ENCODE measurements at places on chromosomes 7 and 10.

GRCh38 chr7:143055754-143056153, 3.6 kb downstream of the OR6V1 start:
- no peak for DNase-seq

GRCh38 chr7:117350027-117350426, 27.2 kb upstream of the WNT2 start:
- no peak for DNase-seq

GRCh38 chr7:73967832-73968290, 60.1 kb upstream of the ELN start:
- no peak for DNase-seq

DNA sequence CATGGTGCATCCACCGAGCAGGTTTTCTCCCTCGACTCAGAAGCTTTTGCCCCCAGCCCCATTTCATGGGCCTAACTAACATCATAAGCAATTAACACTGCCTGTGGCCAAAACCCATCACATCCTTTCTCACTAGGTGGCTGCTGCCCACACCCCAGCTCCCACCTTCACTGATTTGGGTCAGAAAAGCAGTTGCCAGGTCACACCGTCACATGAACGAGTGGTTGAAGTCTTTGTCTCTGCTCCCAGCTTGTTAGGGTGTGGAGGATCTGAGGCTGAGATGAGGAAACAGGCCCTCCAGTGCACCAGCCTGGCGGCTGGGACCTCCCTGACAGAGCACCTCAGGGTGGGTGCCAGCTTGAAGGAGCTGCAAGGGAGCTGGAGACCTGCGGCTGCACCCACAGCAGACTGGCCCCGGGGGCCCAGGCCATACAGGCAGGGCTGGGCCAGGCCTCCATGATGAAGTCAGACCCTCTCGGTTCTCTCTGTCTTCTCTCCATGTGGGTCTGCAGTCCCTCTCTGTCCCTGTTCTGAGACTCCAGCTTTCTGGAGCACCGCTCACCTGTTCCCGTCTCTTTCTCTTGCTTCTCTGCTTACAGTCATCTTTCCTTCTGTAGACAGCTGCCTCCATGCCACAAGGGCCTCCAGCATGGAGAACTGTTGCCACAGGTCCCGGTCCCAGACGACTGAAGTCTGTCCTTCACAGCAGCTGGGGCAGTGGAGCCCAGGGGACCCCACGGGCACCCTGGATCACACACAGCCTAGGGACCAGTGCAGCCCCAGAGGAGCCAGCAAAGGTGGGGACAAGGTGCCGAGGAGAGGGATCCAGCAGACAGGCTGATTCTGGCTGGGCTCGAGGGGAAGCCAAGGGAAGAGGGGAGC, 13.8 kb upstream of the INPP5A start:
- no peak for DNase-seq

DNA sequence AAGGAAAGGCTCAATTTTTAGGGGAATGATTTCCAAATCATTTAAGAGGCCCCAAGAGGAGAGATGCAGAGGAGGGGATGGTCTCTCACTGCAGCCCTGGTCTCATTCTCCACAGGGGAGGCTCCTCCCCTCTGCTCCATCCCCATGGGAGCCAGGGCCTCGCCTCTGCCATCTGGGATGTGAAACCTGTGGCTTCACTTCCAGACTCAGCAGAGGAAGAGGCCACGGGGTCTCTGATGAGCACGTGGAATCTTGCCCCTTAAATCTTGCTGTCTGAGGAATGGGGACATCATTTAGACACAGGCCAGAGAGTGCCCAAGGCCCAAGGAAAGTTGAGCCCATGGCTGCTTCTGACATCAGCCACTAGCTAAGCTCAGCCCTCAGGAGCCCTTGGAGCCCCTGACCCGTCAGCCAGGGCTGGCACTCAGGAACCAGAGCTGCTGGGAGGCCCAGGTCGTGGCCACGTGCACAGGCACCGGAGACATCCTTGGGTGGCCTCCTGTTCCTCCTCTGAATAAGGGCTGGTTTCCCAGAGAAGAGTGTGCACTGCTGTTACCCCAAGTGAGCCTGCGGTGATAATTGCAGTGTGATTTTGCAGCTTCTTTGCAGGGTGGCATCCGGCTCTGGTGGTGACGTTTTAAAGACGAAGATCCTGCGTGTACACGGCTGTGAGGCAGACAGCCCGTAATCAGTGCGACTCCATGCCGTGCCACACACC, 50.5 kb downstream of the VIPR2 start:
- DNase-seq, result no peak

- DNase-seq, result no peak
These were observed 131.0 kb downstream of the RPS24 start for GRCh38 chr10:78164702-78165101.

DNA sequence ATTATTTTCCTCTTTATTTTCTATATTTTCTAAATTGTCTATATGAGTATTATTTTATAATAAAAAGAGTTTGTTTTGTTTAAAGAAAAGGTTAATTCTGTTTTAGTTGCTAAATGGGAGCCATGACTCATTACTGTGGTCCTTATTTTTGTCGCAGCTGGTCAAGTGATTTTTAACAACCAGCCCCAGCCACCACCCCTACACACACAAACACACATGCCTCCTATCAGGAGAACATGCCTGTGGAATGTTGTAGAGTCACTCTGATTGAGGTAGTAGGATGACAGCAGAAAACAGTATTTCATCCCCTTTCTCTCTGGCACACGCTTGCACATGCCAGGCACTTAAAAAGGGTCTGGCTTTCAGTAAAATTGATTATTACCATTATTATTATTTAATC, 68.6 kb upstream of the GDF10 start:
- DNase-seq, result no peak

GRCh38 chr7:7922684-7923385, 45.8 kb upstream of the GLCCI1 start:
- no peak for DNase-seq
